Sigmoid colon (tissue), 7 donors: ENCODE measurements at places on chromosomes 5 and 9. TPM values are rescaled to one million over a fixed set of nuclear protein-coding genes. Genes with fewer than 3 reads are reported as not detected.

PCDHA10 gene
- 0.66 TPM for total RNA-seq

DNA sequence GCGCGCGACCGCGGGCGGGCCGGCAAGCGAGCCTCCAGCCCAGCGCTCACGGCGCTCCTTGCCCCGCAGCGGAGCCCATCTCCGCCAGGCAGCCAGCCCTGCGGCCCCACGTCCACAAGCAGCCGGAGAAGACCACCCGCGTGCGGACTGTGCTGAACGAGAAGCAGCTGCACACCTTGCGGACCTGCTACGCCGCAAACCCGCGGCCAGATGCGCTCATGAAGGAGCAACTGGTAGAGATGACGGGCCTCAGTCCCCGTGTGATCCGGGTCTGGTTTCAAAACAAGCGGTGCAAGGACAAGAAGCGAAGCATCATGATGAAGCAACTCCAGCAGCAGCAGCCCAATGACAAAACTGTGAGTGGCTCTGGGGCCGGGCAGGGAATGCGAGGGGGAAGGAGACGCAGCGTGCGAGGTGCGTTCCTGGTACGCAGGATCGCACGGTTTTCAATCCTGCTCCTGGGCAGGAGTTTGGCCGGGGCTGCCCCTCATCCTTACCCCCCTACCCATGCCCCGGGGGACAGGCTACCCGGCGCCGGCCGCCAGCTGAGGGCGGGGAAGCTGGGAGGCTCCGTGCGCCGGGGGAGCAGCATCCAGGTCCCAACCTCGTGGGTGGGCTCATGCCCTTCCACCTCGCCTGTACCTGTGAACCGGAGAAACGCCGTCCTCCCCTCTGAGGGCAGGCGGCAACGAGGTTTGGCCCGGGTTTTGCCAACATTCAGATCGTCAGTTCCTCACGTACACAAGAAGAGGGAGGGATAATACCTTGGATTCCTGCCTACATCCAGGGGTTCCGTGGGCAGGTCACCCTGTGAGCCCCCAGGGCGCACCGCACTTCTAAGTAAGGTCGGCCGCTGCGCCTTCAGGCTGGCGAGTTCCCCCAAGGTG, 6.6 kb downstream of the ISL1 start:
- DNase-seq = no peak

- no peak for DNase-seq
Measured at GRCh38 chr5:146772881-146773466, 105.6 kb downstream of the PPP2R2B start.

GRCh38 chr9:14066831-14067230, 247.1 kb downstream of the NFIB start:
- DNase-seq = no peak

DNA sequence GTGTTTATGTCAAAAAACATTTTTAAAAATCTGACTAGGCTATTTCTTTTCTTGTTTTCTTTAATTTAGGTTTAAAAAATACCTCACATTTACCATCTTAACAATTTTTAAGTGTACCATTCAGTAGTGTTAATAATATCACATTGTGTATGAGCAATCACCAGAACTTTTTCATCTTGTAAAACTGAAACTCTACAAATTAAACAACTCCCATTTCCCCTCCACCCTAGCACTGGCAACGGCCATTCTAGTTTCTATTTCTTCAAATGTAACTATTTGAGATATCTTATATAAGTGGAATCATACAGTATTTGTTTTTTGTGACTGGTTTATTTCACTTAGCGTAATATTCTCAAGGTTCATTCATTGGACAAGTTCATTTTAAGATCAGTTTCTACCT, 27.7 kb downstream of the PLCXD3 start:
- DNase-seq = no peak

DNA sequence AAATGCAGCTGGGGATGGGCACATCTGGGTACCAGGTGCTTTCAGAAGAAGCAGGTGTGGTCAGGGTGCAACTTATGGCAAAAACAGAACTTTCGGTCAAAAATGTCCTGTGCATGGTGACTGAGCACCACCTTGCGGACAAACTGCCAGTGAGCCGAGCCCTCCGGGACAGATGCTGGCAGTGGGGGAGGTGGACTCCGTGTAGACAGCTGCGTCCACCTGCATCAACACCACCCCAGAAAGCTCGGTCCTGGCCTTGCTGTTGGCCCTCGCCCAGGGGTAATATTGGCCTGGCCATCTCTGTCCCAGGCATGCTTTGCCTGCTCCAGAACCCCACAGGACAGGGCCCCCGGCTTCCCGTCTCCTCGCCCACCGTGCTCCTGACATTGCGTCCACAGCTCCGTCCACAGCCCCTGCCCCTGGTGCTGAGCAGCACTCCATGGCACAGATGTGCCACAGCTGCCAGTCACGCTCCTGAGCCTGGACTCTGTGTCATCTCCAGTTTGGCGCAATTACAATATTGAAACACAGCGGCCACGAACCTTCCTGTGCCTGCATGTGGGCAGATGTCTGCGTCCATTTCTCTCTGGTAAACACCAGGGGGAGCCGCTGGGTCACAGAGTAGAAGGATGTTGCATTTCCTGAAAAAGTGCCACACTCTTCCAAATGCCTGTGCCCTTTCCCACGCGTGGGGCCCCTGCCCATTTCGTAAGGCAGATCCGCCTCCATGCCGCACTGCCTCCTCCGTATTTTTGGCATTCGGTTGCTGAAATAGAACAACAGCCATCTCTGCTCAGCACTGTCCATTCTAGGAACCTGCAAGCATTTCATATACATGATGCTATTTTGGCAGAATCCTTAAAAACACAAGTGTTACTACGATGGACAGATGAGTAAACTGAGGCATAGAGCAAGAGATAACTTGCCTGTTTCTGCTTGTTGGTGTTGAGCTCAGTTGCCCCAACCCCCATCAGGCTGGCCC, 33.4 kb upstream of the SLC6A19 start:
- peak; percentile 80 for DNase-seq

PHF19 gene
- total RNA-seq = 32.7 TPM

DNA sequence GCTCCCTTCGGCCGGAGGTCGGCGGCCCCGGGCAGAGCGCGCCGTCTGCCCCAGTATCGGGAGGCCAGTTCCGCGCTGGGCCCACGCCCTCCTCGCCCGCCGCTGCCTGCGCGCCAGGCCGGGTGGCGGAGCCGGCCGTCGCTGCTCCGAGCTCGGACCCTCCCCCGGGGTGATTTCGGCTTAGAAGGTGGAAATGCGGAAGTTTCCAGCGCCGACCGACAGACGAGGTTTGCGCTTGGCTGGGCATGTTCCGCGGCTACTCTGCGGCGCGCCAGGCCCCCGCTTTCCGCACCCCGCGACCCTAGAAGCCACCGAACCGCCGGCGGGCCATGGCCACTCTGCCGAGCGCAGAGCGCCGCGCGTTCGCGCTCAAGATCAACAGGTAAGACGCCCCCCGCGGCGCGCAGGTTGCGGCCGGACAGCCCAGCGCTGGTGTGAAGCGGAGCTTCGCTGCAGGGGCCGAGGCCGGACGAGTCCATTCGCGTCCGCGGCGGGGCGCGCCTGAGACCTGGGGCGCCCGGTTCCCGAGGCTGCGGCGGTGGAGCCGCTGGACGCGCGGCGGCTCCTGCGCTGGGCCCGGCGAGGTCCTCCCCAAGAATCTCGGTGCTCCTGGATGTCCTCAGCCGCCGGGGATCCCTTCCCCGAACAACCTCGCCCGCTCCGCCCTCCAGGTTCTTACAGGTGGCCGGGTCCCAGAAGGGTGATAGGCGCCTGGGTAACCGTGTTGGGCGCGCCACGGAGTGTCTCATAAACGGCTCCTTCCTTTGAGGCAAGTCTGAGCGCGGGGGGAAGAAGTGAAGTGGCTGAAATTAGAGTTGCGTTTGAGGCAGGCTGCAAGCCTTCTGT, at the start of gene DOCK8:
TSS of gene DOCK8 (plus strand) at position 218 of the 846 bp plus-strand sequence. CDS start at position 330, 112 bp downstream.
- peak; percentile 76 for DNase-seq

GRCh38 chr9:114376586-114377445, 11.0 kb downstream of the AKNA start:
- DNase-seq = peak; percentile 45

CA9 gene
- 0.33 TPM for total RNA-seq

- no peak for DNase-seq
Measured at GRCh38 chr5:96157077-96157780, 195.6 kb upstream of the ELL2 start.

DNA sequence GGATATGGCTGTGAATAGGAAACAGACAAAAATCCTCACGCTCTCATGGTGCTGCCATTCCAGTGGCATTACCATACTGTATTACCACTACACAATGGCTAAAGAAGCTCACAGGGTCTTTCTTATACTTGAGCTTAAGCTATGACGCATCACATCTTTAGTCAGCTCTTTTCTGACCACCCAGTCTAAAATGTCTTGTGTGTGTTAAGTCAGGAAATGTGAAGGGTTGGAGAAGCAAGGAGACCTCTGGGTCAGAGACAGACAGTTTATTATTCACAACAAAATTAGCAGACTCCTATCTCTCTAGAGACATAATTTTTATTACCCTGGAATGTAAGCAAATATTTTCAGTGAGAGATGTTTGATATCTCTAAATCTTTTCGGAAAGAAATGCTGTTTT, 1583.2 kb upstream of the WWC1 start:
- no peak for DNase-seq

FIBCD1 gene
- total RNA-seq = not detected

GRCh38 chr9:38700695-38701094, 19.2 kb downstream of the FAM240B start:
- no peak for DNase-seq

- DNase-seq = no peak
Measured at GRCh38 chr9:131206495-131206894, 69.8 kb downstream of the FAM78A start.

GRCh38 chr9:117649126-117649525, 55.1 kb upstream of the TLR4 start:
- DNase-seq = no peak

GRCh38 chr9:129365196-129365595, 187.1 kb upstream of the IER5L start:
- DNase-seq = no peak

- no peak for DNase-seq
Measured at GRCh38 chr9:32942755-32943460, 58.5 kb downstream of the APTX start.

TTC23L gene
- not detected for total RNA-seq

GRCh38 chr9:121340676-121341392, 29.2 kb downstream of the STOM start:
- no peak for DNase-seq

FCHO2 gene
- total RNA-seq = 38.2 TPM

GRCh38 chr5:168159425-168159824, 132.0 kb upstream of the WWC1 start:
- DNase-seq = no peak

DNA sequence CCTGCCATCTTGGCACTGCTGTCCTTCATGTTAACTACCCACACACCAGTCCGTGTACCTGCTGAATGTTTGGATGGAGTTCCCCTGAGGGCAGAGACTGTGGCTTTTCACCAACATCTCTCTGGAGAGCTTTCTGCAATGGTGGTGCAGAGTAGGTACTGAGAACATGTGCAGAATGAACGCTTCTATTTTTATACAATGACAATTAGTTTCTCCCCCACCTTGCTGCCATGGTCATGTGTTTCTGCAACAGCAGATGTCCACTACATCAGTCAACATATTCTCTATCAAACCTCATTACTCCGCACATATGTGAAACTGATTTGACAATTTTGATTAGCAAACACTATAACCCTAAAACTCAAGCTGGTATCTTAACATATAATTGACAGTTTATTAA, 14.5 kb downstream of the PTCH1 start:
- no peak for DNase-seq

GRCh38 chr5:111124793-111125192, 32.6 kb downstream of the WDR36 start:
- no peak for DNase-seq

PHF24 gene
- 2.2 TPM for total RNA-seq

GRCh38 chr5:111703662-111704061, 53.3 kb downstream of the NREP start:
- DNase-seq = no peak

DNA sequence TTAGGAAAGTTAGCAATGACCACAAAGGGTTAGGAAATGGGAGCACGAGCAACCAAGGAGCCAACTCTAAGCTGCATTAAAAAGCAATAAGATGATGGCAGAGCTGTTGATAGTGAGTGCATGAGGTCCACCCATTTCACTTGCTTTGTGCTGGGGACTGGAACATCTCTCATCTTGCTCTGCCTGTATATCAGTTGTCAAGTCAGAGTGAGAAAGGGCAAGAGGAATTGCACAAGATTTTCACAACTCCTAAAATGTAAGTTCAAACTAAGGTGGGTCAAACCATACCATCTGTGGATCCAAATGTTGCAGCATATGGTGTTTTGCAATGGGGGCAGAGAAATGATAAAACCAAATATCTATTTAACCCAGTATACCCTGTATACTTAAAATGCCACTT, 2.8 kb upstream of the ESM1 start:
- DNase-seq = no peak

DNA sequence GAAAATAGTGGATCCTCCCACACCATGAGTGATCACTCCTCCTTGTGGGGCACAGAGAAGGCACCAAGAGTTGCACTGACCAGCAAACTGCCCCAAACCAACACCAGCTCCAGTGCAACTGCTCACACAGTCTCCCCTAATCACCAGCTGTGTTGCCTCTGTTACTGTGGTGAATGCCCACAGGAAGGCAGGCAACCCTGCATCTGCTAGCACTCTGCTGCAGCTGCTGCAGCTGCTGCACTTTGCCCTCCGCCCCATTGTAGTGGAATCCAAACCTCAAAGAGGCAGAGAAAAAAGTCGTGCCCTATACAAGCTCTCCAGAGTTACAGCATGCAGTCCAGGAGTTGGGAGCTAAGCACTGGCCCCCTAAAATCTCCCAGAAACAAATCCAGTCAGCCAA, 339.6 kb downstream of the TRIM36 start:
- no peak for DNase-seq

FCN2 gene
- total RNA-seq = not detected

IFNA2 gene
- 0.33 TPM for total RNA-seq

CATSPER3 gene
- total RNA-seq = not detected

IFNA13 gene
- not detected for total RNA-seq

DNA sequence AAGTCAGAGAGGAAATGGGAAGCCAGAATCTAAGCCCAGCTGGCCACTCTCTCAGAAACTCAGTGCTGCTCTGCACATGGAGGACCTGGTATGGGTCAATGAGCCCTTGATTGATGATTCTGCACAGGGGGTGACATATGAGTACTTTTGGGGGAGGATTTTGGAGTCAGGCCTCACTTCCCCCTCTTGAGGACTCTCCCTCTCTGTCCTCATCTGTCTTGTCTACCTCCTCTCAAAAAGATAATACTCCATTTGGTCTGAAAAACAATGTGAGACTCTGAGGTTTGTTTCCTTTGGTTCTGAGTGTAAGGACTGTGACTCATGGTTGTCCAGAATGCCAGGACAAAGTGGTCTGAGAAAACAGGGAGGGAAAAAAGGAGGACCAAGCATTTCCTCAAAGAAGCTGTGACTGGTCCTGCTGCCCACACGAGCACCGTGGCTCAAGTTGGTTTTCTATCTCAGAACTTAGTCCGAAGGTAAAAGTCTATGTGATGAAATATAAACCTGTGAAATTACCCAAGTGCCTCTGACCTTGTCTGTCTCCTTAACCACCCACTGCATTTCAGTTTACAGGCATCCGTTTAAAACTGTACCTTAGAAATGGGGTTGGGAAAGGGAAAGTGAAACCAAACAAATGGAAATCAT, 11.1 kb downstream of the TTC39B start:
- no peak for DNase-seq

OSMR gene
- 18.5 TPM for total RNA-seq
